Sciatic nerve (tissue), 2 donors: ENCODE measurements at places on chromosomes 7 and 10. TPM values are rescaled to one million over a fixed set of nuclear protein-coding genes. Genes with fewer than 3 reads are reported as not detected.

GRCh38 chr10:17880601-17881000, 71.1 kb upstream of the SLC39A12 start:
- DNase-seq: no peak

Gene MEPCE
- 37.0 TPM for total RNA-seq

- DNase-seq: no peak
Measured at GRCh38 chr7:132705146-132705545, 128.9 kb upstream of the PLXNA4 start.

DNA sequence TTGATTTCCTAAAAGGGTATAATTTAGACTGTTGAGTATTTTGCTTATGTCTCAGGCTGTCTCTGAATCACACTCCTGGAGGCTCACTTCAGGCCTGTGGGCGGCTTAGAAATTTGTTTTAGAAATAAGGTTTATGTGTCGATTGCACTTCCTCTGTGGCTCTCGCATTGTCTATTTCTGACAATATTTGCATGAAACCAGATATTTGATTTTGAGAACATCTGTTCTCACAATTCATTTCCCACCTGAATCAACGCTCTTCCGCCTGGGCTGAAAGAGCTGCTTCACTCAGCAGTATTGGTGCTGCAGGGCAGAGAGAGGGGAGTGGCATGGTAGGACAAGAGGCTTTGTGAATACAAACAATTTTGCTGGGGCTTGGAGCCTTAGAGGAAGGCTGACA, 262.0 kb downstream of the ADRA2A start:
- DNase-seq: no peak

DNA sequence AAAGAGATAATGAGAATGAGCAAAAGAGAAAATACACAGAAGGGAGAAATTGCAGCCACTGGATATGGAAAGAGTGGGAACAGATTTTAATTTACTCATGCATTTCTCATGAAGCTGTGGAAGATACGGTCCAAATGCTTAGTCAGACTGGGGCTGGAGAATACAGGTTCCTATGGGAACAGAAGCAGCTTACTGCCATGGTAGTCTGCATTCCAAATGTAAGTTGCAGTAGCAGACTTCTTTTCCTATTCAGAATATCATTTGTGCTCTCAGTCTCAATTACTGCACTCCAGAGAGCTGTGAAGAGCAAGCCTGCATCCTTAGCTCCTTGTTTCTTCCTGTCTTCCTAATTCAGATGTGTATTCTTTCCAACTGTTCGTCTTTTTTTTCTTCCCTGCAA, 190.8 kb upstream of the TMEM196 start:
- DNase-seq: no peak

DNA sequence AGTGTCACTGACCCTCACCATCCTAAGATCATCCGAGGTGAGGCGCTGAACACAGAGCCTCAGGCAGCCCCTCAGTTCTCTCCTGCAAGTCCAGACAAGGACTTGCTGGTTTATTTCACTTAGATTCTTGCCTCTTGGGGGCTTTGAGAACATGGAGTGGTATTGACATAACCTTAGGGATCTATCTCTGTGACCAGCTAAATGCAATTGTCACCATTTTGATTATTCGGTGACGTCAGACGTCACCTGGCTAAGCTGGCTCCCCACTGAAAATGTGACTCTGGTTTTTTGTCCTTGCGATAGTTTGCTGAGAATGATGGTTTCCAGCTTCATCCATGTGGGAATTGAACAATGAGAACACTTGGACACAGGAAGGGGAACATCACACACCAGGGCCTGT, 49.2 kb upstream of the SFMBT2 start:
- DNase-seq: no peak

DNA sequence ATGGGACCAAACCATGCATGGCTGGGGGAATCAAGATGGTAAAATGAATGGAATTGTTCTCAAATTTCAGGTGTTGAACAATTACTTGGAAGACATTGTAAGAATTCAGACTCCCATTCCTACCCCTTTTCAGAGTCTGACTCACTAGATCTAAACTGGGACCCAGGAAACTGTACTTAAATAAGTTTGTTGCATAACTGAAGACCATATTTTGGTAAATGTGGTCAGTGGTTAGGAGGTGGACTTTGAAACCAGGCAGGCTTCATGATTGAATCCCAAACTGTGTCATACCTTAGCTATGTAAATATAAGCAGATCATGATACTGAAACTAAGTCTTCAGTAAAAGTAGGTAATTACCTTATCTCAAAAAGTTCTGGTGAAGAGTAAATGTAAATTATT, 41.7 kb downstream of the ZWINT start:
- no peak for DNase-seq
